ENCODE measurements at places on chromosomes 11 and 22.

- DNase-seq: no peak
Measured at GRCh38 chr11:95102733-95103132, 13.1 kb downstream of the ENDOD1 start.

- DNase-seq: no peak
Measured at GRCh38 chr22:49736538-49736937, 91.1 kb downstream of the BRD1 start.

DNA sequence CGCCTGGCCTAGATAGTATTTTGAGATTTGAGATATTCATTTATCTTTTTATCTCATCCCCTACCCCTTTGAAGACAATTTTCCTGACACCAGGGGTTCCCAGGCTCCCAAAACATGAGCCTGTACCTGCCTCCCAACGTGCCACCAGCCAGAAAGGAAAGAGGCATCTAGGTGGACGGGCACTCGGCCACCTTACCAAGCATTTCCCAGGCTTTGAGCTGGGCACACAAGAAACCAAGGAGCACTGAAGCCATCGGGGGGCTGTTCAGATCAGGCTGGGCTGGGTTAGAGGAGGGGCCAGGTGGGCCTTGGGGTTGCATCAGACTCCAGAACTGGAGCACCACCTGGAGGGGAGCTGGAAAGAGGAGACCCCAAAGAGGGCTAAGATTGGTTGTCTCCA is 28.5 kb upstream of the BAIAP2L2 start:
- DNase-seq: no peak

GRCh38 chr11:74185695-74186094 is 14.6 kb downstream of the PPME1 start:
- peak; percentile 16 for DNase-seq

- no peak for DNase-seq
Measured at GRCh38 chr11:83310718-83311117, 24.6 kb upstream of the CCDC90B start.

GRCh38 chr11:115421352-115421991 is 82.7 kb downstream of the CADM1 start:
- no peak for DNase-seq

- DNase-seq: no peak
Measured at GRCh38 chr11:70325824-70326223, 55.3 kb downstream of the PPFIA1 start.

DNA sequence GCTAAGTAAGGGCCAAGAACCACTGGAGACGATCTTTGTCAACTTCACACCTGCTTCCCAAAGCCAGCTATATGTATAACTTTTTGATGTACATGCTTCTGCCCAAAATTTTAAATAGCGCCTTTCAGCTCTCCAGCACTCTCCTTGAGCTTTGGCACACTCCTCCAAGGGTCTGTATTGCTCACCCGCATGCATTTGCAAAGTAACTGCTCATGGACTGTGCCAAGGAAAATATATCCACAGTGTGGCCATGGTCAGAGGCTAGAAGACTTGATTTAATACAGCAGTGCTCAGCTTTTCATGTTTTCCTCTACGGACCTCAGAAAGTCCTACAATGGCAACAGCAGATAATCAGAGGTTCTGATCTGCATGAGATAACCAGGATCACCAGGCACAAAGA is 550.1 kb downstream of the SOX6 start:
- no peak for DNase-seq

- DNase-seq: no peak
Measured at GRCh38 chr11:60563553-60564235, 48.5 kb downstream of the MS4A13 start.

DNA sequence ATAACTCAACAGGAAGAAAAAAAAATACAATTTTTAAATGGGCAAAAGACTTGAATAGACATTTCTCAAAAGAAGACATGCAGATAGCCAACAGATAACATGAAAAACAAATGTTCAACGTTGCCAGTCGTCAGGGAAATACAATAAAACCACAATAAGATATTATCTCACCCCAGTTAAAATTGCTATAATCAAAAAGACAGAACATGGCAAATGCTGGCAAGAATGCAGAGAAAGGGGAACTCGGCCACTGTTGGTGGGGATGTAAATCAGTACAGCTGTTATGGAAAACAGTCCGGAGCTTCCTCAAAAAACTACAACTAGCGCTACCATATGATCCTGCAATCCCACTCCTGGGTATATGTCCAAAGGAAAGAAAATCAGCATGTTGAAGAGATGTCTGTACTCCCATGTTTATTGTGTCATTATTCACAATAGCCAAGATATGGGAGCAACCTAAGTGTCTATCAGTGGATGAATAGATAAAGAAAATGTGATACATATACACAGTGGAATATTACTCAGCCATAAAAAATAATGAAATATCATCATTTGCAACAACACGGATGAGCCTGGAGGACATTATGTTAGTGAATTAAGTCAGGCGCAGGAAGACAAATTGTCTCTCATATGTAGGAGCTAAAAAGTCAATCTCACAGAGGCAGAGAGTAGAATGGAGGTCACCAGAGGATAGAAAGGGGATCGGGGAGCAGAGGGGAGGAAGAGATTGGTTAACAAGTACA is 12.2 kb upstream of the CYTH4 start:
- no peak for DNase-seq

GRCh38 chr11:70887542-70887827 is 364.9 kb downstream of the SHANK2 start:
- no peak for DNase-seq

DNA sequence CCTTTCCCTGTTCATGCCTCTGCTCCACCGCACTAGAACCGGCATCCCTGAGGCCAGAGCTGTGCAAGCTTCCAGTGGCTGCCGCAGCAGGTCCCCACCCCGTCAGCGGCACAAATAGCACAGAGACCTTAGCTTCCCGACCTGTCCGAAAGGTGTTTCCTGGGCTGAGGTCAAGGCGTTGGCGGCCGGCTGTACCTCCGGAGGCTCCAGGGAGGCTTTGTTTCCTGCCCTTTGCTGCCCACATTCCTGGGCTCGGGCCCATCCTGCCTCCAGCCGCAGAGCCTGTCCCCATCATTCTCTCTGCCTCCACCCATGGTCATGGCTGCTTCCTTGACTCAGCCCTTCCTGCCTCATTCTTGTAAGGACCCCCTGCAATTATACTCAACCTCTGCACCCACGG is 31.2 kb downstream of the ARHGAP8 start:
- DNase-seq: no peak

DNA sequence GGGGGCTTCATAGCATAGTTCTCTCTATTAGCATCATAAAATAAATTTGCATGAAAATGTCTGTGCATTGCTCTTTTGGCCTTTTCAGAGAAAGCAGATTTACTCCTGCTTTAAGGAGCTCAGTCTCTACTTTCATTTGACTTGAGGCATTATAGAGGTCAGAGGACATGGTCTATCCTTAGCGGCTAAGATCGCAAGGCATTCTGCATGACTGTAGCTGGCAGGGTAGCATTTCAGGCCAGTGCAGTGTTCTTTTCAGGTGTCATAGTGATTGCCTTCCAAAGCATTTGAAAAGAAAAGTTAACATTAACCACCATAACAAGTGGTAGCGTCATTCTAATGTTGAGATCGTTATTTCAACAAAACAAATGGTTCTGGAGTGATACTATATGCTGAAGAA is 126.5 kb downstream of the NCAM1 start:
- DNase-seq: no peak

GRCh38 chr11:86518211-86518610 is 143.5 kb downstream of the CCDC81 start:
- DNase-seq: no peak

DNA sequence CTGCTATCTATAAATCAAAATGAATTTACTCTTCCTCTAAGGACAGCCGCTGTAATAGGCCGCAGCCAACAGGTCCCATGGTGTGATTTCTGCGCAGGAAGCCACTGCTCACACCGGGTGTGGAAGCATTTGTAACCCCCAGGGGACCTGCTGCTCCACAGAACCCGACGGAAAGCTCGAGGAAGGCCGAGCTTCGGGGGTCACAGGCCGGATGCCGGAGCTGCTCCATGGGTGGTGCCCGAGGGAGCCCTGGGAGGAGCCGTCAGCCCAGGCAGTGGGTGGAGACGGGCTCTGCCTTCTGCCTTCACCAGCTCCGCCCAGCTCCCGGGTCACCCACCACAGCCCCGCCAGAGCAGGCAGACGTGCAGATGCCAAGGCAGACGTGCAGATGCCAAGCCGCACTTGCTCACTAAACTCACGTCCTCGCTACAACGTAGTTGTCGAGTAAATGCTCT is 63.5 kb downstream of the BRD1 start:
- DNase-seq: no peak

GRCh38 chr11:61028135-61028729 is 56.8 kb downstream of the CD6 start:
- no peak for DNase-seq

DNA sequence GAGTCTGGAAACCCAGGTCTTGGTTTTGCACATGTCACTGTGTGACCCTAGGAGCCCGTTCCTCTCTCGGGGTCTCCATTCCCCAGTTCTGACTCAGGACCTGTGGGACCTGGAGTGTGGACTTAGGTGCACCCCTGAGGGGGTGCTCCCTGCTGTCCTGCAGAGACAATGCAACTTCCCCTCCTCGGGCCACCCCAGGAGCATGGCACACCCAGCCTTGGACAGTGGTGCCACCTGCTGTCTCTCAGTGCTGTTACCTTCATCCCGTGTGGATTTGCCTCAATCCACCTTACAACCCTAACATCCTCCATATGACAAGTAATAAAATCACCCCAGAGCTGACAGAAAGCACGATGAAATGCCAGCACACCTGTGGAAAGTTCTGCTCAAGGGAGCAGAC is 27.5 kb upstream of the CRYBB3 start:
- DNase-seq: no peak

- no peak for DNase-seq
Measured at GRCh38 chr22:19446603-19447329, 745 bp downstream of the C22orf39 start.

DNA sequence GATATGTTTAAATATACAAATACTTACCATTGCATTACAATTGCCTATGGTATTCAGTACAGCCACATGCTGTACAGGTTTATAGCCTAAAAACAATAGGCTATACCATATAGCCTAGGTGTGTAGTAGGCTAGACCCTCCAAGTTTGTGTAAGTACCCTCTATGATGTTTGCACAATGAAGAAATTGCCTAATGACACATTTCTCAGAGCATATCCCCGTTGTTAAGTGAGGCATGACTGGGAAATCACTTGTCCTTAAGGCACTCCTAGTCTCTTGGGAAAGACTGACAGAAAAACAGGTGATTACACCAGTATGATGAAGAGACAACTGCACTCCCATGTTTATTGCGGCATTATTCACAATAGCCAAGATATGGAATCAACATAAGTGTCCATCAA is 187.2 kb downstream of the SPON1 start:
- DNase-seq: no peak

GRCh38 chr11:133946541-133947318 is 10.0 kb downstream of the IGSF9B start:
- DNase-seq: no peak

- DNase-seq: no peak
Measured at GRCh38 chr11:81159900-81160299, 1573.8 kb downstream of the FAM181B start.

- DNase-seq: no peak
Measured at GRCh38 chr11:77212314-77213007, 84.4 kb downstream of the MYO7A start.

DNA sequence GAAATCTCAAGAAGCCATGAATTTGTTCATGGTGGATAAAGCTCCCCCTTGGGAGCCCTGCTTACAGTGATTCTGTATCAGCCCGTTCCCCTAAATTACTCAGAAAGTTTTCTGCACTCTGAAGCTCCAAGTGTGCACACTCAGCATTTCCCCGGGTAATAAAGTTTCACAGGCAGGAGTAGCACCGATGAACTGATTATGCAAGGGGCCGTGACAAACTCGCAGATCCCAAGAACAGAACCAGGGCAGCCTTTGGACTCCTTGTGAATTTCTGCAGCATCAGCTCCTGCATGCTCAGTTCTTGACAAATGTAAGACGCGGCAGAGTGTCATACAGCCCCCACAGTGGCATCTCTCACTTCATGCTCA is 73.5 kb downstream of the COMMD9 start:
- no peak for DNase-seq

DNA sequence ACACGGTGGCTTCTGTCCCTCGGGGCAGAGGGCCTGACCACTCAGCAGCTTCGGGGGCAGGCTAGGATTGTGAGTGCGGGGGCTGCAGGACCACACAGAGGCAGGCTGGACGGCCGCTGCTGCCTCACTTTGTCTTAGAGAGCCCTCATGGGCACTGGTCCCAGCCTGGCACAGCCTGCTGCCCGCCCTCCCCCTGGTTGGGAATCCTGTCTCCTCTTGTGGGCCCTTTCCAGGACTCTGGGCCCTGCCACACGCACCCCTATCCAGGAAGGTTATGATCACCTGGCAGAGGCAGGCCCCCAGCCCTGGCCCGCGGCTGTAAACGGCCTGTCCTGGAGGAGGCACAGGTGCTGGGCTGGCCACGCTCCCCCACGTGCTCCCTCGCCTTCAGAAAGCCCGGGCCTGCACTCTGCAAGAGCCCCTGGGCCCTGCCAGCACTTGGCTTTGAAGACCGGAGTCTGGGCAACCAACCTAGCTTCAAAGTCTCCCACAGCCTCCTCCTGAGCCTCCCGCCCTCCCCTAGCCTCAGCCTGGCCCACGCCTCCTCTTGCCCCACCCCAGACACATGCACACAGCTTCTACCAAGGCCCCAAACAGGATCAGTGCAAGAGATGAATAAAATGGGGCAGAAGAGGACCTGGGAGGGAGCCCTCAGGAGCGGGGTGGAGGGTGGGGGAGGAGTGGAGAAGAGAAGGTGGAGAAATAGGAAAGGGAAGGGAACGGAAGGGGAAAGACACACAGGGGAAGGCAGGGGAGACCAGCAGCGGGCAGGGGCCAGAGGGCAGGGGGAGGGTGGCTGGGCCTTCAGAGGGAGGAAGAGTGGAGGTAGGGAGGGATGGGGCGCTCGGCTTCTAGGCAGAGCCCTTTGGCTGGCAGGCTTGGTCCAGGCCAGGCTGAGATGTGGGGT is 31.0 kb downstream of the SYT7 start:
- no peak for DNase-seq

DNA sequence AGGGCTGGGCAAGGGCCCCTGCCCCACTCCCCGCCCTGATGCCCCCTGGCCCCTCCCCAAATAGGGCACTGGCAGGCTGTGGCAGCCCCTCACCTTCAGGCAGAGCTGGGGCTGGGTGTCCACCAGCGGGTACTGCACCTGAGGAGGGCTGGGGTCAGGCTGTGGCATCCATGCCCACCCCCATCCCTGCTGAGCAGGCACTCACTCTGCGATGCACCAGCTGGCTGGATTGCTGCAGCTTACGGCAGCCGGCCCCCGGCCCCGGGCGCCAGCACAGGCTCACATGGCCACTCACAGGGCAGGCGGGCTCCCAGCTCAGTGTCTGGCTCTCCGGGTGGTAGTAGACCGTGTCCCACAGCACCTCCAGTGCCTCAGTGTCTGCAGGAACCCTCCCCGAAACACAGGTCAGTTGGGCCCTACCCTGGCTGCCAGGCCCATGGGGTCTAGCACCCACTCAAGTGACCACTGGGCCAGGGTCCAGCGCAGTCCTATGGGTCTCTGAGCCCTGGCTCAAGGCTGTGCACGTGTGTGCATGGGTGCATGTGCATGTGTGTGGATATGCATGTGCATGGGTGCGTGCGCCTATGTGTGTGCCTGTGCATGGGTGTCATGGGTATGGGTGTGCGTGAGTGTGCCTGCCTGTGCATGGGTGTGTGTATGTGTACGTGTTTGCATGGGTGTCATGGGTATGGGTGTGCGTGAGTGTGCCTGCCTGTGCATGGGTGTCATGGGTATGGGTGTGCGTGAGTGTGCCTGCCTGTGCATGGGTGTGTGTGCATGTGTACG is 14.4 kb downstream of the IL17REL start:
- no peak for DNase-seq

GRCh38 chr22:20624161-20624616 is 116.8 kb downstream of the MED15 start:
- DNase-seq: no peak

Measured in AG04450 (cell line).